Memory B cell (primary cell): ENCODE measurements at places on chromosomes 2 and 18.
A peak's percentile ranks its signal among the peaks of the same experiment; 100 is the strongest.

GRCh38 chr18:51077217-51077616 lies 47.2 kb downstream of the SMAD4 start:
- DNase-seq: no peak

- DNase-seq: no peak
Observed at GRCh38 chr2:61218076-61218816, 56.3 kb downstream of the C2orf74 start.

GRCh38 chr18:3985020-3985419 lies 470.1 kb downstream of the DLGAP1 start:
- DNase-seq: no peak

DNA sequence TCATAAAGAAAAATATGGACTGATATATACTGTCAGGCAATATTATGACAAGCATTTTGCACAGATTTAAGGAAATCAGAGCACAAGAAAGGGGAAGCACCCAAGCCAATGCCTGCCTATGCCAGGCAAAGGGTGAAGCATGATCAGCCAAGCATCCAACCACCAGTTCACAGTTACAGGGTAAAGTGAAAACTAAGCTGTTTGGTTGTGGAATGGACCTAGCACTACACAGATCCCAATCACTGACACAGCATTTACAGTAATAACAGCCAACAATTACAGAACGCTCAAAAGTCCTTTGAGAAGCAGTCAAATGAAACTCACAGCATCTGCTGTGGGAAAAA lies 90.3 kb downstream of the SP3 start:
- peak; percentile 39 for DNase-seq

DNA sequence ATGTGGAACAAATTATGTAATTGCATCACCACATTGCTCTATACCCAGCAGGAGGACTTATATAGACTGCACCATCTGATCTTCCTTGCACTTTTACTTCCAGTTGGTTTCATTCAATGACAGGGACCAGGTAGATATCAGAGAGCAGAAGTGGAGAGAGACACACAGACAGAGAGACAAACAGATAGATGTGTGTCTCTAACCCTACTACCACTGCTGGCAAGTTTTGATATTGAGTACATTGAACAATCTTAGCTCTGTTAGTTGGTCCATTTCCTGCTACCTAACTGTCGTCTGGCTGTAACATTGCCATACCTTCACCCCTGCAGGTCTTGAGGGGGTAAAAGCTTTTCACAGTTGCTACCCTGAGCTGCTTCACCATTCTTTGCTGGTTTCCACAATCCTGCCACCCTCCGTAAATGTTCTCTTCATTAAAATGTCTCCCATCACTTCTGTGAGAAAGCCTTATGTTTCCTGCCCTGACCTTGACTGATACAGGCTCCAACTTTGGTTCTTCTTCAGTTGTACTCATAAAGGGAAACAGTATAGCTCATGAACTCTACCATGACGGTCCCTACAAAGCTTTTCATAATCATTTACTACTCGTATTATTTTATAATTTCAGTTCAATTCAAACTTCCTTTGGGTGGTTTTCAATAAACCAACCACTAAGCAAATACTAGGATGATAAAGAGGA lies 62.3 kb upstream of the ITGA4 start:
- DNase-seq: no peak

DNA sequence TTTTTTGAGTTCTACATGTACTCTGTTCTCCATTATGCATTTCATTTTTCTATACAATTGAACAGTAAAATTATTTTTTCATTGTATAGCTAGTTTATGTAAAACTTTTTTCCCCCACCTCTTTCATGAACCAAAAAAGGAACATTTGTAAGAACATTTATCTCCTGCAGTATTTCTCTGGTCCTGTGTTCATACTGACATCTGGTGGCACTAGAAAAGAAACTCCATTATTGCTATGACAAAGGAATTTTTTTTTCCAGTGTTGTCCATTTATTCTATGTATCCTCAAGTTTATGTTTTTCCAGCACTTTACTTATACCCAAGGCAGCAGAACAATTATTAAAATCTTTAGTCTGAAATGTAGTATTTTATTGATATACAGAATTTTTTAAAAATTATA lies 27.4 kb upstream of the CHAC2 start:
- no peak for DNase-seq

DNA sequence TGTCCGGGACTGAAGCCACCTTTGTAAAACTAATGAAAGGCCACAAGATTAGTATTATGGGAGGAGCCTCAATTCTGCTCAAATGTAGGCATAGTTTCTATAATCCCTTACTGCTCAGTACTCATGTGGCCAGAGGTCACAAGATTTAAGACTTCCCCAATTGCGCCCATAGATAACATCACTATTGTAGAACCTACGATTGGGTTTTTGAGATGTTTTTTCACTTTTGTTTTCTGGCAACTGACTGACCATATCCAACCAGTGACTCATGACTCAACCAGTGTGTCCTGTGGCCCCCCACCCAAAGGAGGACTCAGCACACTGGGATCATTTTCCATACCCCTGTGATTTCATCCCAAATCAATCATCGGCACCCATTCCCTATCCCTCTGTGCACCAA lies 15.2 kb upstream of the TSPYL6 start:
- DNase-seq: no peak

DNA sequence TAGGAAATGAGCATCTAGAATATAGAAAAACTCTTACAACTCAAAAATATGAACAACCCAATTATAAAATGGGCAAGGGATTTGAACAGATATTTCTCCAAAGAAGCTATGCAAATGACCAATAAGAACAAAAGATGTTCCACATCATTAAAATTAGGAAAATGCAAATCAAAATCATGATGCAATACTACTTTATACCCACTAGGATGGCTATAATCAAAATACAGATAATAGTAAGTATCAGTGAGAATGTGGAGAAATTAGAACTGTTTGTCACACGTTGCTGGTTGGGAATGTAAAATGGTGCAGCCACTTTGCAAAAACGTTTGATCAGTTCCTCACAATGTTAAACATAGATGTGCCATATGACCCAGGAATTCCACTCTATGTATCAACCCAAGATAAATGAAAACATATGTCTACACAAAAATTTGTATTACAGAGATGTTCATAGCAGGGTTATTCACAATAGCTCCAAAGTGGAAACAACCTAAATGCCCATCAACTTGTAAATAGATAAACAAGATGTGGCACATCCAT lies 558.4 kb downstream of the SLC4A3 start:
- DNase-seq: no peak

GRCh38 chr2:64157792-64158191 lies 13.6 kb upstream of the PELI1 start:
- DNase-seq: no peak

GRCh38 chr2:143110758-143111428 lies 18.3 kb upstream of the ARHGAP15 start:
- peak; percentile 64 for DNase-seq

GRCh38 chr2:128654408-128654807 lies 335.7 kb upstream of the HS6ST1 start:
- DNase-seq: peak; percentile 23

GRCh38 chr2:153532140-153532539 lies 53.6 kb upstream of the RPRM start:
- no peak for DNase-seq

- DNase-seq: no peak
Observed at GRCh38 chr2:186693446-186693832, 421 bp upstream of the FAM171B start.

DNA sequence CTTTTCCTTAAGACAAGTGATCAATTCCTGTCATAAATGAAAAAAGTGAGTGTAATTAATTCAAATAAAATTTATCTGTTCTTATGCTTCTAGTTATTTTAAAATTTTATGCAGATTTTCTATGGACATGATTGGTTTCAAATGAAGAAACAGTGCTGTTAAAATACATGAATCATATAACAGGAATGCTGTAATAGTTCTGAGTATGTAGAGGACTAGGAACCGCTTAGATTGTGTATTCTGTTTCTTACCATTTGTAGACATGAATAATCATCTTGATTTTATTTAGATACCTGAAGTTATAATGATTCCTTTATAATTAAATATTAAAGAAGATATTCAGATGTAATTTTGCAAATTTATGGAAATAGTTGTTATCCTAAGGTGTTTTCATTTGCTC lies 3.5 kb downstream of the ACTR2 start:
- DNase-seq: no peak

- no peak for DNase-seq
Observed at GRCh38 chr18:48898521-48898920, 52.2 kb downstream of the SMAD7 start.
